ENCODE measurements at places on chromosomes 3 and 15. TPM values are rescaled to one million over a fixed set of nuclear protein-coding genes. Genes with fewer than 3 reads are reported as not detected.

PLA2G4E gene
- 0.14 TPM for total RNA-seq

GFM1 gene
- 66.6 TPM for total RNA-seq

LDHAL6B gene
- total RNA-seq = not detected

CHRNA5 gene
- 2.1 TPM for total RNA-seq

CHRD gene
- total RNA-seq = not detected

WDR93 gene
- total RNA-seq = not detected

BCL2A1 gene
- not detected for total RNA-seq

DUOXA2 gene
- not detected for total RNA-seq

DZIP3 gene
- 2.4 TPM for total RNA-seq

NUDT16 gene
- 8.5 TPM for total RNA-seq

EXD1 gene
- 0.21 TPM for total RNA-seq

MOBP gene
- not detected for total RNA-seq

GP5 gene
- total RNA-seq = under 0.01 TPM

BMF gene
- total RNA-seq = 1.00 TPM

ABTB1 gene
- total RNA-seq = 6.9 TPM

MYNN gene
- total RNA-seq = 39.0 TPM

LIPH gene
- 2.4 TPM for total RNA-seq

ADGRG7 gene
- total RNA-seq = not detected

THUMPD3 gene
- 95.7 TPM for total RNA-seq
